ENCODE measurements at places on chromosomes 1 and 21.

DNA sequence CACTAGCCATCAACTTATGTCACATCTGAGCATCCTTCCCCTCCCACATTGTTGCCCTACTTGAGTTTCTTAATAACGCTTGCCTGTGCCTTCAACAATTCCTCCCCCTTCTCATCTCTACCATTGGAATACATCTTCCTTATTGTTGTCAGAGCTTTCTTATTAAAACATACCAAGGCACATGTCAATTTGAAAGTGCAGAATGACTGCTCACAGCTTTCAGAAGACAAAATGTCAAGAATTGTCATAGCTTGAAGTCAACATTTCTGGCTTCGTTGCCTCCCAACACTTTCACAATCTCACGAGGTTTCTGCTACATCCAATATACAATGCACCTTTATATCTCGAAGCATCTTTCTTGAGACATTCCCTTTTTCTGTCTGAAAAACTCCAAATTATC lies 279.9 kb downstream of the LRRC7 start:
- DNase-seq, result no peak

- no peak for DNase-seq
Measured at GRCh38 chr1:22889213-22889827, 83.3 kb downstream of the LACTBL1 start.

DNA sequence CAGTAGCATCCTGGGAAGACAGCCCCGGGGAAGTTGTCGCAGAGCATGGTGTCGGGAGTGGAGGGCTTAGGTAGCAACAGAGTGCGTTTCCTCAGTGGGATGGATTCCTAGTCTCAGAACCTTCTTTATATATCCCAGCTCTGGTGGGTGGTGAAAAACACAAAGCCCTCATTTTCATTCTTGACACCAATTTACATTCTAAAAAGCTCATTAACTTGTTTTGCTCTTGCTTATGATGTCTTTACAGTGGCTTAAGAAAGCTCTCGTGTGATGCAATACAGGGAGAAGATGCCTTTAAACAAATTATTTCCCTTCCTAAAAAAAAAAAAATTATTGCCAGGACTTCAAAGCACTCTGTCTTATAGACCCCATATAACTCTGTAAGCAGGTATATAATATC lies at the start of gene KRTAP8-1:
Gene KRTAP8-1, minus strand, starts transcription at position 101 of the 400 bp plus-strand sequence. Its CDS starts 54 bp downstream, at position 47.
- no peak for DNase-seq

DNA sequence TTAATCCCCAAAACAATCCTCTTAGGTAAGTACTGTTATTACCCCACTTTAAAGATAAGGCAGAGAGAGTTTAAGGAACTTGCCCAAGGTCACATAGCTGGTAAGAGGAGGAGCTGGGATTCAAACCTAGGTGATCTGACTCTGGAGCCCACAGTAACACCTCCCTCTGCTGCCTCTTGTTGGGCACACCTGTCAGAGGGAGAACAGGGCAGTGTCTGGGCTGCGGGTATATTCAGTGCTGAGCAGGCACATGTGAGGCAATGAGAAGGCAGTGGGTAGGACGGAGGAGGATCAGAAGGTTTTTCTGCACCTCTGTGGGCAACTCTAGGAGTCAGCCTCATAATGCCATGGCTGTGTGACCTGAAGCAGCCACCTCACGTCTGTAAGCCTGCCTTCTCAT lies 1.8 kb downstream of the HPCA start:
- no peak for DNase-seq

DNA sequence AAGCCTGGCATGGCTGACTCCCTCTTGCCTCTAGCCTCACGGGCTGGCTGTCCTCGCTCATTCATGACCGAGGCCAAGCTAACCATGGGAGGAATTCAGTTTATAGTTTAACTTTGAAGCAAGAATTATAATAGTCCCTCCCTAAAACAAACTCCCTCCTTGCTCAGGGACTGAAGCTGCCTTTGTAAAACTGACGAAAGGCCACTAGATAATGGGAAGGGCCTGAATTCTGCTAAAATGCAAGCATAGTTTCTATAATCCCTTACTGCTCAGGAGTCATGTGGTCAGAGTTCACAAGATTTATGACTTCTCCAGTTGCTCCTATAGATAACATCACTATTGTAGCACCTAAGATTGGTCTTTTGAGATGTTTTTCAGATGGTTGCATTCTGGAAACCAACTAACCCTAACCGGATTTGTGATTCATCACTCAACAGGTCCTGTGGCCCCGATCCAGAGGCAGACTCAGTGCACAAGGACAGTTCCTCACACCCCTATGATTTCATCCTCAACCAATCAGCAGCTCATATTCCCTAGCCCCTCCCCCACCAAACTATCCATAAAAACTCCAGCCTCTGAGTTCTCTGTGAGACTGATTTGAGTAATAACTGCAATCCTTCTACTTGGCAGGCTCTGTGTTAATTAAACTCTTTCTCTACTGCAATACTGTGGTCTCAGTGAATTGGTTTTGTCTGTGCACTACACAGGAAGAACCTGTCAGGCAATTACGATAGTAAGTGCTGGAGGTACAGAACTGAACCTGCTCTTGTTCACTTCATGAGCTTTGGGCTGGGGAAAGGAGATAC lies 26.4 kb downstream of the HHIPL2 start:
- no peak for DNase-seq

DNA sequence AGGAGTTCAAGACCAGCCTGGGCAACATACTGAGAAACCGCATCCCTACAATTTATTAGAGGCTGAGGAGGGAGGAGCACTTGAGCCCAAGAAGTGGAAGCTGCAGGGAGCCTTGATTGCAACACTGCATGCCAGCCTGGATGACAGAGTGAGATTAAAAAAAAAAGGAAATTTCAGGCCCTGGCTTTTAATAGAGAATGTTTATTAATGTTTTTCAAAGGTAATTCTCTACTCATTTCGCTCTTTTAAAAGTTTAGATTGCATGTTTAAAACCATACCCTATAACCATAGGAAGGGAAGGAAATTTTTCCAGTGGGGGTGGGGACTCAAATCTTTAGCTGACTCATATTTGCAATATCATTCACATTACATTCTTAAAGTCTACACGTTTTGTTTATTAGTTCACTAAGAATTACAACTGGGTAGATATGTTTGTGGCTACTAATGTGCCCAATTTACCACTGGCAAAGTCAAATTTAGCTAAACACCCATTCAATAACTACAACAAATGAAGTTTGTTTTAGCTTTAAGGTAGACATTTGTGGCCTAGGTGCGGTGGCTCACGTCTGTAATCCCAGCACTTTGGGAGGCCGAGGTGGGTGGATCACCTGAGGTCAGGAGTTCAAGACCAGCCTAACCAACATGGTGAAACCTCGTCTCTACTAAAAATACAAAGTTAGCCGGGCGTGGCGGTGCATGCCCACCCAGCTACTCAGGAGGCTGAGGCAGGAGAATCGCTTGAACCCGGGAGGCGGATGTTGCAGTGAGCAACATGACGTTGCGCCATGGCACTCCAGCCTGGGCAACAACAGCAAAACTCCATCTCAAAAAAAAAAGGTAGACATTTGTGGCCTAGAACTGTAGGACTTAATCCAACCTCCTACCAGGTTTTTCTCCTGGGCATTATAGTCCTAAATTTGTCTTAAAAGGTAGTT lies 5.0 kb downstream of the KDM5B start:
- no peak for DNase-seq

DNA sequence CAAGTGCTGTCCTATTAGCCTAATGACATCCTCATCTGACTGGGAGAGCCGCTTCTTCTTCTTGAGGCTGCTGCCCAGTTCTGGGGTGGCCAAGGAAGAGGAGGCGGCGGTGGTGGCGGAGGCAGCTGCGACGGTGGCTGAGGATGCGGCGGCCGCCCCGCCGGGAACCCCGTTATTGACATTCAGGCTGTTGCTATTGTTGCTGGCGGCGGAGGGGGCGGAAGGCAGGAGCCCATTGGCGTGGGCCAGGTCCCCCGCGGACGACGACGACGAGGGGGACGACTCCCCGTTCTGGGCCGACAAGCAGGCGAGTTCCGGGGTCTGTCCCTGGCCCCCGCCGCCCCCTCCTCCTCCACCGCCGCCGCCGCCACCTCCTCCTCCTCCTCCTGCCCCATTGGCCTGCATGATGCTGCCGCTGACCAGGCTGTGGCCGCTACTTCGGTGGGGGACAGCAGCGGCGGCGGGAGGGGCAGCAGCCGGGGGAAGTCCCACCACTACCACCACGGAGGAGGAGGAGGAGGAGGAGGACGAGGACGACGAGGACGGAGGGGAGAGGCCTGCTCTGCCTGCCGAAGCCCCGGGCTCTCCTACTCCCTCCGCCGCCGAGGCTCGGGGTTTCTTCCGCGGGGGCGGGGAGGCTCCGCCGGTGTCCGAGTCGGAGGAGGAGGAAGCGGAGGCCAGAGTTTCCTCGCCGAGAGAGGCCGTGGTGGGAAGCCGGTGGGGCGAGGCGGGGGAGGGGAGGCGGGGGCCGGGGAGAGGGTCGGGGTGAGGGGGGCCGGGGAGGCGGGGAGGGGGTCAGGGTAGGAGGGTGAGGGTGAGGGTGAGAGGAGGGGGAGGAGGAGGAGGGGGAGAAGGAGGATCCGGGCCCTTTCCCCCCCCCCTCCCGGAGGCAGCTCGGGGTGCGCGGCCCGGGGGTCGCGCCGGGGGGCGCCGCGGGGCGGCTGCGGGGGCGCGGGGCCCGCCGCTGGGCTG lies 610 bp downstream of the WDR26 start:
- DNase-seq, result peak; percentile 28

GRCh38 chr1:94319319-94320102 lies 82.1 kb upstream of the ARHGAP29 start:
- DNase-seq, result no peak

- DNase-seq, result no peak
Measured at GRCh38 chr21:25369524-25370300, 237.6 kb downstream of the MRPL39 start.

GRCh38 chr1:10744029-10744428 lies 52.4 kb downstream of the CASZ1 start:
- DNase-seq, result no peak

- DNase-seq, result no peak
Measured at GRCh38 chr1:76625886-76626678, 241.2 kb upstream of the ST6GALNAC5 start.

DNA sequence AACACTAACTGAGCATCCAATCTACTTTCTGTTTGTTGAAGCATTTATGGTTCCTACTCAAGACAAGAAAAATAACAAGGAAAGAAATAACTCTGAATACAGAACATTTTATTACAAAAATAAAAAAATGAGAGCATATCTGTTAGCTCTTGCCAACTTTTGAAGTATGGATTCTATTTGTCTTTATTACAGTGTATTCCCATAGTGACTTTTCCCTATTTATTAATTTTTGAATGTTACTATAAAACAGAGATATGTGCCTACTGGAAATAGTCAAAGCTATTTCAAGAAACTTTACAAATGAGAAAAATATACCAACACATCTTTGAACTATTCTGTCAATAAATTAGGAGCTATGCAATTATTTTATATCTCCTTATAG lies 153.0 kb downstream of the HLX start:
- no peak for DNase-seq

GRCh38 chr1:160726498-160727315 lies 12.3 kb upstream of the SLAMF7 start:
- peak; percentile 44 for DNase-seq

DNA sequence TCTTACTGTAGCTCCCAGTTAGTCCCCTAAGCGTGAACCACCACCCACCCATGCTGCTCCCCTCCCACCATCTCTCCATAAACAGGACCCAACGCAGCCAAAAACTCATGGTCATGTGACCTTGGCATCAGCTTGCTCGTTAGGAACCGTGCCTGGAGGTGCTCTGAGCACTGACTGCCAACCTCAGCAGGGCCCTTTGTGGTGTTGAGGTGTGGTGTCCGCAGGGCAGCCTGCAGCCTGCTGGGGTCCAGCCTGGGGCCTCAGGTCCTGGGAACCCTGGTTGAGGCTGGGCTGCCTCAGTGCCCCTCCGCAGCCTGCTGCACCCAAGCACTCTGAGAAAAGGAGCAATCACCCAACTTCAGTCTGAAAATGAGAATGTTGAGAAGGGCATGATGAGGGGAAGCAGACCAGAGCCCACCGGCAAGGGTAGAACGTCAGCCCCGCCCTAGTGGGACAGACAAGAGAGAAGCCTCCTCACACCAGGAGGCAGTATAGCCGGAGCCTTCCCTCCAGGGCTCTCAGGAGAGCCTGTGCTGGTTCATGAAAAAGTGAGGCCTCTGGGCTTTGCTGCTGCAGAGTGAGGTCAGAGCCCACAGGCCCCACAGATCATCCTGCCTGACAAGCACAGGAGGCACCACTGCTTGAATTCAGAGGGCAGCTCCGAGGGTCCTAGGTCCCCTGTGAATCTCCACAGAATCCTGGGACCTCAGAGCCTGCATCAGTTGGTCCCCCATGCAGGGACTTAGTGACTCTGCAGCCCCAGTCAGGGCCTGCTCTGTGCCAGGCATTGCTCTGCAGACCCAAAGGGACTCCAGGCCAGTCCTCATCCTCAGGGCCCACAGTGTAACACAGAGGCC lies 4.9 kb upstream of the COL6A2 start:
- no peak for DNase-seq

DNA sequence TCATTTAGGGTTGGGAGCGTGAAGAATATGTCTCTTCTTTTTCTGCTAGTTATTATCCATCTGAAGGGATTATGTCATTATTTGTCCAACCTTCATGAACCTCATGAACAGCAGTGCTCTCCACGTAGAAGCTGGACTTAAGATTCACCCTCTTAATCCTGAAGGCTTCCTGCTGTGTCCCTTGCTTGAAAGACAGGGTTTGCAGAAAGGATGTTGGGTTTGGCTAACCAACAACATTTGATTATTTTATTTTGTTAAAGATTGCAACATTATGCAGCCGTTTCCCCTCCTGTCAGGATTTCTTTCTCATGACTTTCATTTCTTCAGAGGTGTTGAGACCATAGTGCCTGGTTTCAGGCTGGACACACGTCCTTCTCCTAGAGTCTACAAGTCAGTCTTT lies 75.2 kb downstream of the NGF start:
- DNase-seq, result no peak

- no peak for DNase-seq
Measured at GRCh38 chr21:26297851-26298250, 127.3 kb upstream of the APP start.

GRCh38 chr1:247352175-247352574 lies 20.5 kb upstream of the ZNF496 start:
- no peak for DNase-seq

DNA sequence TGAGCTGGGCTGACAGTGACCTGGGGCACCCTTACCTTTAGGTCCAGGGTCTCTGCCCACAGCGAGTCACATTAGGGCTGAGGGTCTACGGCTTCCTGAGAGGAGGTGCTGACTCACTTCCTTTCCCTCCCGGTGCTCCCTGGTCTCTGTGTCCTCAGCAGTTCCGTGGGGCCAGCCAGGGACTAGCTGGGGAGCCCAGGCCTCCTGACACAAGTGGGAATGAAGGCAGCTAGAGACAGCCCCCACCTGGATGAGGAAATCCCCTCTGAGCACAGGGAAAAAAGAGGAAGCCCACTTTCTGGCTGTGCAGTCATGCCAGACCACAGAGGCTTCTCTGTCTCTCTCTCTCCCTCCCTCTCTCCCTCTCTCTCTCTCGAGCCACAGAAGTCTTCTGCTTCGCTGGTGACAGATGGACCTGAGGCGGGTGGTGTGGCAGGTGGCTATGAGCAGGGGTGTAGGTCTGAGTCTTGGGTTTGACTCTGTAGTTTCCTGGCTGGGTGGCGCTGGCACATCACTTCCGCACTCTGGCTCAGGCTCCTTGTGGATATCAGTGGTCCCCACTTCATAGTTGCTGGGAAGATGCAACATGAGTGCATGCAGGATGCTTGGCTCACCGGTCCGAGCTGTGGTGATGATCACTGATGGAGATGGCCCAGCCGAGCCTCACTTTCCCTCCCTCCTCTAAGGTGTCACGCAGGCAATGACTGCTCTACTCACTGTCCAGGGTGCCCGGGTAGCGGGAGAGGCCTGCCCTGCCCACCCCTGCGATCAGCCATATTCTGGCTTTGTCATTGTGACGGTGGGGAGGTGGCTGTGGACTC lies 3.5 kb downstream of the SLC66A1 start:
- DNase-seq, result no peak

GRCh38 chr1:16181887-16182719 lies 26.2 kb upstream of the EPHA2 start:
- no peak for DNase-seq
